WTC11 (cell line): ENCODE measurements at places on chromosomes 12 and 14. TPM values are rescaled to one million over a fixed set of nuclear protein-coding genes. Genes with fewer than 3 reads are reported as not detected.

DNA sequence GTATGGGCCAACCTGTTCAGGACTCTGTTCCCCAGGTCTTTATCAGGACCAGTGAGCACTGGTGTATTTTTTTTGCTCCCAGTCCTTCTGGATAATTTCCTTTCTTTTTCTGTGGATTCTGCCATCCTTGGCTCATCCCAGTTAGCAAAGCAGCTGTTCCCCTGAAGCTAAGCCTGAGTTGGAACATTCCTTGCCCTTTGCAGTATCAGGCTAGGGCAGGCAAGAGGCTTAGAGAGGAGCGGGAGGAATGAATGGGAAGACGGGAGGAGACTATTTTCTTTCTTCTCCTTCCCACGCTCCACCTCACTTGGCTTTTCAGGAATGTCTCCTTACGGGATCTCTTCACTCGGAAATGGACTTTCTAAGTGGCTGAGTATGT, 29.2 kb downstream of the ERG28 start:
- peak overlapping the region; percentile 59 for H3K4me3 ChIP-seq
- peak; percentile 28 for DNase-seq
- no peaks in the 10 kb centered on the region for H3K27me3 ChIP-seq

ANKS1B gene
- total RNA-seq: 5.4 to 6.7 TPM (median 5.8 TPM) in 3 replicates

DNA sequence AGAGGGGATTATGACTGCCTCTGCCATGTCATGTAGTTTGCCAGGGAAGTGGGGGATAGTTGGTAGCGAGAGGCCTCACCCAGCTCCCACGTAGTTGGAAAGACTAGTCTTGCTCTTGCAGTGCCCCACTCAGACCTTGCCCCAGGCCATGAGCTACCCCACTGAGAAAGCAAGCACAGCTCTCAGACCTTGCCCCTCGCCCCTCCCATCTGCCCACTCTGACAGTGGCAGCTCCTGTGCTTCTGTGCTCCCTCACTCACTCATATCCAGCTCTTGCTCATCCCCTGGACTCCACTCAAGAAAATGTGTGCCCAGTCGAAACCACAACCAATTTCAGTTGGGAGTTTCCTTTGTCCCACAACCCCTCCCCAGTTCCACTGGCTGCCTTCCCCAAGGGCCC, 55.5 kb upstream of the BDKRB2 start:
- no peaks in the 10 kb centered on the region for H3K36me3 ChIP-seq
- H3K4me1 ChIP-seq: no peaks in the 10 kb centered on the region
- H3K27me3 ChIP-seq: no peaks in the 10 kb centered on the region; the same call in 1 of the 2 replicates
- H3K27ac ChIP-seq: no peak overlapping the region

TMEM263 gene
- 15.2 to 18.0 TPM (median 16.8 TPM) in 3 replicates for total RNA-seq

TAS2R14 gene
- total RNA-seq: 1.1 to 1.3 TPM (median 1.1 TPM) in 3 replicates

GLIPR1L1 gene
- 0.69 TPM in 1 of 3 replicates, not detected in the others for total RNA-seq

AVPR1A gene
- 0.09 to 0.24 TPM (median 0.11 TPM) in 3 replicates for total RNA-seq

GRCh38 chr12:124396544-124397398, 101.9 kb downstream of the RFLNA start:
- no peaks in the 10 kb centered on the region for H3K27me3 ChIP-seq
- H3K4me1 ChIP-seq: peaks cover 21% of the 10 kb centered on the region
- no peak for DNase-seq
- no peak overlapping the region for H3K27ac ChIP-seq
- H3K36me3 ChIP-seq: peaks cover 30% of the 10 kb centered on the region

NEUROD4 gene
- not detected in 3 replicates for total RNA-seq

ETFBKMT gene
- 2.0 to 2.2 TPM (median 2.1 TPM) in 3 replicates for total RNA-seq

GLI1 gene
- total RNA-seq: 16.2 to 19.1 TPM (median 16.7 TPM) in 3 replicates

- no peaks in the 10 kb centered on the region for H3K27me3 ChIP-seq
- DNase-seq: peak; percentile 61
- H3K36me3 ChIP-seq: no peaks in the 10 kb centered on the region
- H3K27ac ChIP-seq: no peak overlapping the region
- H3K4me1 ChIP-seq: no peaks in the 10 kb centered on the region
Measured at GRCh38 chr14:26730929-26731618, 133.2 kb upstream of the NOVA1 start.

SOX5 gene
- total RNA-seq: 1.0 to 3.6 TPM (median 2.3 TPM) in 3 replicates

ESPL1 gene
- 41.5 to 61.4 TPM (median 48.5 TPM) in 3 replicates for total RNA-seq

TSHR gene
- total RNA-seq: 0.16 TPM in 1 of 3 replicates, not detected in the others

DNA sequence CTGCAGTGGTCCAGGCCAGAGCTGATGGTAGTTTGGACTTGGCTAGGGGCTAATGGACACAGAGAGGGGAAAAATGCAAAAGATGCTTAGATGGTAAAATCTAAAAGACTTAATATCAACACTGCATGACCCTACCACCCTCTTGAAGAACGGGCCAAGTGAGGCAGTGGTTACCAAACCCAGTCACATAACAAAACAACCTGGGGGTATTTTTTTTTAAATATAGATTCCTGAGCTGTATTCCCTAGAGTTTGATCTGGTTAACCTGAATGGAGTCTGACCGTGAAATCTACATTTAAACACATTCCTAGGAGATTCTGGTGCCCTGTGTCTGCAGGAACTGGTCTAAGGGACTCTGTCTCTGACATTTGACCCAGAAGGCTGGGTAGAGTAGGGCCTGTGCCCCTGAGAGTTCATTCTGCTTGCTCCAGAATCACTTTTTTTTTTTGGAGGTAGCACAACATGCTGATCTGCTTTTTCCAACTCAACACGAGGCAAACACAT, 15.7 kb downstream of the ABHD4 start:
- no peak overlapping the region for H3K4me3 ChIP-seq
- peaks cover 11% of the 10 kb centered on the region for H3K4me1 ChIP-seq
- H3K27me3 ChIP-seq: peaks cover 4% of the 10 kb centered on the region
- H3K36me3 ChIP-seq: peaks cover 18% of the 10 kb centered on the region

CD4 gene
- 2.5 to 3.3 TPM (median 2.7 TPM) in 3 replicates for total RNA-seq

- no peak overlapping the region for H3K4me3 ChIP-seq
- no peaks in the 10 kb centered on the region for H3K4me1 ChIP-seq
- no peak overlapping the region for H3K27ac ChIP-seq
- DNase-seq: no peak
Measured at GRCh38 chr14:71103662-71104484, 196.6 kb downstream of the PCNX1 start.

GRCh38 chr14:68780358-68781160, 12.3 kb downstream of the ZFP36L1 start:
- no peaks in the 10 kb centered on the region; the same call in 1 of the 2 replicates for H3K27me3 ChIP-seq
- H3K4me1 ChIP-seq: peaks cover 15% of the 10 kb centered on the region
- no peak overlapping the region for H3K4me3 ChIP-seq
- no peaks in the 10 kb centered on the region for H3K36me3 ChIP-seq
- no peak overlapping the region for H3K27ac ChIP-seq

DNA sequence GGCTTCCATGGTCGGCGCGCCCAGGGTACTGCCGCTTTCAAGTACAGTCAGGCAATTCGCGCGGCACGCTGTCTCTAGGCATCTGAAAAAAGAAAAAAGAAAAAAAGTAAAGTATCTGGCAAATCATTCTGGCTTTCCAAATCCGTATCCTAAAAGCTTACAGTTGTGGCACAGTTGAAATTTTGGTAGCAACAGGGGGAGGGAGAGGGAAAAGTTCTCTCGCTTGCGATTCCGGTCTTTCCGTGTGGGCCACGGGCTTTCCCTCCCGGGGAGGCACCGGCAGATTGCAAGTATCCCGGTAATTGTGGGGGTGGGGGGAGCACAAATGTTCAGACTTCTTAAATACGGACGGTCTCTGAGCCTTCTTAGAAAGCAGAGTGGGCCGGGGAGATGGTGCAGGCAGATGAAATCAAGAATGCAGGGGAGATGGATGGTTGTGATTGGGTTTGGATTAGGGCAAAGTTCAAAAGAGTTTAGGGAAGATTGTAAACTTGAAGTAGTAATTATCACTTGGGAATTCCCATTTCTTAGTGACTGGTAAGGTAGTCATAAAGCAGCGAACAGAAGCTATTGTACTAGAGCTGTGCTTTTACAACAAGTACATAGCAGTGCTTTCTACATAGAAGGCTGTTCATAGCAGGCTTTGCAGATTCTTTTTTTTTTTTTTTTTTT, 1.2 kb downstream of the SOCS2 start:
- peaks cover 15% of the 10 kb centered on the region for H3K36me3 ChIP-seq
- peaks cover 46% of the 10 kb centered on the region for H3K4me1 ChIP-seq
- H3K27ac ChIP-seq: no peak overlapping the region
- H3K27me3 ChIP-seq: peaks cover 31% of the 10 kb centered on the region
- H3K4me3 ChIP-seq: peak overlapping the region; percentile 73

- H3K27ac ChIP-seq: peak overlapping the region; percentile 81
- peaks cover 32% of the 10 kb centered on the region for H3K4me1 ChIP-seq
- peak overlapping the region; percentile 34; the same call in 1 of the 2 replicates for H3K4me3 ChIP-seq
- DNase-seq: peak; percentile 38
- H3K36me3 ChIP-seq: no peaks in the 10 kb centered on the region
- H3K27me3 ChIP-seq: peaks cover 86% of the 10 kb centered on the region
Measured at GRCh38 chr12:112577473-112578329, 159.0 kb downstream of the PTPN11 start.

- H3K27ac ChIP-seq: no peak overlapping the region
- H3K4me3 ChIP-seq: no peak overlapping the region
- H3K36me3 ChIP-seq: peaks cover 3% of the 10 kb centered on the region; the same call in 1 of the 2 replicates
Measured at GRCh38 chr14:65517635-65518542, 105.4 kb downstream of the FUT8 start.

TMEM63C gene
- total RNA-seq: 3.6 to 8.8 TPM (median 6.0 TPM) in 3 replicates

RTL1 gene
- total RNA-seq: 0.05 to 0.07 TPM in 2 of 3 replicates, not detected in the other

DNA sequence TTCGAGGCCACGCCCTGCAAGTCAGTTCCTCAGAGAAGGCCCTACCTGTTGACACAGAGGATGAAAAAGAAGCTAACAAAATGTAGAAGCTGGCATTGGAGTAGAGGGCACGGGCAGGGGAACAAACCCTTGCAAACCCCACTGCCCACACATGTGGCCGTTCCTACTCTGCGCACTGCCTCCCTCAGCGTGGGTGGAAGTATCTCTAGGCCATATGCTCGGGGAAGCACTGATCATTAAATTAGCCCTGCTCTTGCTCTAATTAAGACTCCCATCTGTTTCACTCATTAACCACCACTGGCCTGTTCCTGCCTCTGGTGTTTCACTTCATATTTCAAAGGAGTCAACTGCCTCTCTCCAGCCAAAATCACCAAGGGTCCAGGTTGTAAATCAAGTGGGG, 201.2 kb upstream of the SFSWAP start:
- DNase-seq: no peak
- no peak overlapping the region for H3K27ac ChIP-seq
- no peaks in the 10 kb centered on the region for H3K36me3 ChIP-seq
- H3K4me3 ChIP-seq: no peak overlapping the region
- H3K4me1 ChIP-seq: peaks cover 19% of the 10 kb centered on the region
- no peaks in the 10 kb centered on the region for H3K27me3 ChIP-seq

POMT2 gene
- 31.3 to 38.7 TPM (median 35.2 TPM) in 3 replicates for total RNA-seq

- peak overlapping the region; percentile 55 for H3K4me3 ChIP-seq
- no peaks in the 10 kb centered on the region for H3K27me3 ChIP-seq
- H3K36me3 ChIP-seq: peaks cover 5% of the 10 kb centered on the region; the same call in 1 of the 2 replicates
- peaks cover 59% of the 10 kb centered on the region for H3K4me1 ChIP-seq
Measured at GRCh38 chr12:4133636-4134447, 139.7 kb upstream of the CCND2 start.

DNA sequence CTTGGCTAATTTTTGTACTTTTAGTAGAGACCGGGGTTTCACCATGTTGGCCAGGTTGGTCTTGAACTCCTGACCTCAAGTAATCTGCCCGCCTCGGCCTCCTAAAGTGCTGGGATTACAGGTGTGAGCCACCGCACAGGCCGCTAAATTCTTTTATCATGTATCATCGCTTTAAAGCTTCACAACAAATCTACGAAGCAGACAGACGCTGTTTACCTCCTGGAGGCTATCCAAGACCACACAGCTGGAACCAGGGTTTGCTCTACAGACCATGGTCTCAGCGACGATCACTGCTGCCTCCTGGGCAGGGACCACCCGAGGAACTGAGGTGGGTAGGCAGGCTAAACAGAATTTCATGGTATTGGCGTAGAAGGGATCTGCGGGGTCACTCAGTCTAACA, 27.2 kb downstream of the KRT80 start:
- no peaks in the 10 kb centered on the region for H3K27me3 ChIP-seq
- DNase-seq: no peak
- no peaks in the 10 kb centered on the region for H3K36me3 ChIP-seq
- peaks cover 12% of the 10 kb centered on the region for H3K4me1 ChIP-seq

NGB gene
- total RNA-seq: 0.14 to 0.46 TPM (median 0.33 TPM) in 3 replicates

DNA sequence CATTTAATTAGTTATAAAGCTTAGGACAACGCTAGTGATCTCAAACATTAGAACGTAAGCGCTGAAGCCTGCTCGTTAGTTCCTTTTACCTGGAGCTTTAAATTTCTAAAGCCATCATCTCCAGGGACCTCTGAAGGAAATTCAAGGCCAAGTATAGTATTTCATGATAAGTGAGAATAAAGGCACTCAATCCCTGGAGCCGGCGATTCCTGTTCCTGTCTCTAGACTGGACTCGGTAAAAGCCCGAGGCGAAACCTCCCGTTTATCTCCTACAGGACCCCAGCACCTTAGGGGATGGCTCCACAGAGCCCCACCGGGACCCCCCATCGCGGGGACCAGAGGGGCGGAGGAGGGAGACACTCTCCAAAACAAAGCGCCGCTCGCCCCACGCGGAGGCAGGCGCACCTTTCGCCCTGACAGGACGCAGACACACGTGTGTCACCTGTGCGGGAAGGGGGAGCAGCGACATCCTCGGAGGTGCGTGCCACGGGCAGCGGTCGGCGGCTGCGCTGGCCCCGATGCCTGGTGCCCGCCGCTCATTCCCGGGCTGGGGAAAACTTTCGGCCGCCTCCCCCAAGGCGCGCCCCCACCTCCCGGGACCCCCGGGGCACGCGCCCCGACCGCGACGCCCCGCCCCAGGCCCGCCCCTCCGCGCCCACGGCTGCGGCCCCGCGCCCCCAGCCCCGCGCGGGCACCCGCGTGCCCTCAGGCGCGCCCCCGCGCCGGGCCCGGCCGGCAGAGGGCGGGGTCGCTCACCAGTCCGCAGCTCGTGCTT, 678 bp downstream of the RPS6KA5 start:
- peak; percentile 54 for DNase-seq
- H3K27ac ChIP-seq: no peak overlapping the region
- H3K4me1 ChIP-seq: 0 out of 2 replicates have a peak, but pooled peaks cover 2% of the 10 kb centered on the region
- H3K36me3 ChIP-seq: no peaks in the 10 kb centered on the region
- peaks cover 2% of the 10 kb centered on the region for H3K27me3 ChIP-seq

OR5AU1 gene
- not detected in 3 replicates for total RNA-seq

- peak overlapping the region; percentile 18; the same call in 1 of the 2 replicates for H3K27ac ChIP-seq
- H3K36me3 ChIP-seq: peaks cover 26% of the 10 kb centered on the region
- no peak overlapping the region for H3K4me3 ChIP-seq
- H3K4me1 ChIP-seq: no peaks in the 10 kb centered on the region
- DNase-seq: no peak
Measured at GRCh38 chr12:95096852-95097251, 23.4 kb upstream of the NR2C1 start.

SYCP3 gene
- total RNA-seq: 0.15 TPM in 1 of 3 replicates, not detected in the others

- DNase-seq: no peak
- peaks cover 4% of the 10 kb centered on the region for H3K27me3 ChIP-seq
- H3K4me1 ChIP-seq: peaks cover 13% of the 10 kb centered on the region
Measured at GRCh38 chr12:27515671-27516070, 8.3 kb upstream of the PPFIBP1 start.

DNA sequence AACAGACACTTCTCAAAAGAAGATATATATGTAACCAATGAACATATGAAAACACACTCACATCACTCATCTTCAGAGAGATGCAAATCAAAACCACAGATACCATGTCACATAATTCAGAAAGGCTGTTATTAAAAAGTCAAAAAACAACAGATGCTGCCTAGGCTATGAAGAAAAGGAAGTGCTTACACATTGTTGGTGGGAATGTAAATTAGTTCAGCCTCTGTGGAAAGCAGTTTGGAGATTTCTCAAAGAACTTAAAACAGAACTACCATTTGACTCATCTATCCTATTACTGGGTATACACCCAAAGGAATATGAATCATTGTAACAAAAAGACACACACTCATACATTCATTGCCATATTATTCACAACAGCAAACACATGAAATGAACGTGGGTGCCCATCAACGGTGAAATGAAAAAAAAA, 35.1 kb downstream of the EIF2S3B start:
- H3K4me1 ChIP-seq: peaks cover 4% of the 10 kb centered on the region
- DNase-seq: no peak
- H3K27ac ChIP-seq: no peak overlapping the region
- H3K36me3 ChIP-seq: peaks cover 3% of the 10 kb centered on the region; the same call in 1 of the 2 replicates

CLEC14A gene
- 0.09 to 0.23 TPM (median 0.15 TPM) in 3 replicates for total RNA-seq
